ENCODE measurements at places on chromosomes 4 and X. TPM values are rescaled to one million over a fixed set of nuclear protein-coding genes. Genes with fewer than 3 reads are reported as not detected.

Gene DMP1
- not detected for total RNA-seq

Gene PAGE5
- 464 TPM for total RNA-seq

Gene TIMM17B
- total RNA-seq, result 103 TPM

Gene UGT2A1
- total RNA-seq, result not detected

Data from A375 (cell line).